Stimulated activated CD8-positive, alpha-beta memory T cell treated with anti-CD3 and anti-CD28 coated beads, Interleukin-4, amount 100 ng/mL, for 48 hours (primary cell): ENCODE measurements at places on chromosomes 6 and 20.

DNA sequence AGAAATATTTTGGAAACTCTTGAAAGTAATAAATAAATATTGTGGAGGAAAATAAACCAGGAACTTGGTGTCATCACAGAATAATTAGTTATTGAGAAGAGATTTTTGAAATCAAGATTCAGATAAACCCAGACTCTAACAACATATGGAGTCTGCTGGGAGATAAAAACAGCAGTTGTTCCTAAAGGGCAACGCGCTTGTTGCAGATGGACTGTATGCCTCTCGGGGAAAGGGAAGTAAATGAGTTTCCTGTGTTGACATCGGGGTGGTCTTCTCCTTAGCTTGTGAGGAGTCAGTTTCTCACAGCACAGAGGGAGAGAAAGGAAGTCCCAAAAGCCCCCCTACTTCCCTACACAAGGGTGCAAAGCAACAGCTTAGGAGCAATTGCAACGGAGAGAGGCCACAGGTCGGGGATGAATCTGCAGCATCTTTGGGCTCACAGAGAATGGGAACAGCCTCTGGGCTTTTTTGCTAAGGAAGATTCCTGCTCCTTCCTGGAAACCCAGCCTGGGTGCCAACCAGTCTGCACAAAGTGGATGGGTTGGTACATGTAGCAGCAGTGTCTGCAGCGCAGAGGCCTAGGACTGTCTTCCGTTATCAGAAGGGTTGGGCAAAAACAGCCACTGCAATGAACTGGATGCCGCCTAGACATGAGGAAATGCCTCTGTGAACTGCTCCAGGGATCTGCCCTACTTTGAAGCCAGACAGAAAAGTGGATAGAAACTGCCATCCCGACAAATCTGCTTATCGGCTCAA lies 603.0 kb upstream of the NRSN1 start:
- no peak for DNase-seq

DNA sequence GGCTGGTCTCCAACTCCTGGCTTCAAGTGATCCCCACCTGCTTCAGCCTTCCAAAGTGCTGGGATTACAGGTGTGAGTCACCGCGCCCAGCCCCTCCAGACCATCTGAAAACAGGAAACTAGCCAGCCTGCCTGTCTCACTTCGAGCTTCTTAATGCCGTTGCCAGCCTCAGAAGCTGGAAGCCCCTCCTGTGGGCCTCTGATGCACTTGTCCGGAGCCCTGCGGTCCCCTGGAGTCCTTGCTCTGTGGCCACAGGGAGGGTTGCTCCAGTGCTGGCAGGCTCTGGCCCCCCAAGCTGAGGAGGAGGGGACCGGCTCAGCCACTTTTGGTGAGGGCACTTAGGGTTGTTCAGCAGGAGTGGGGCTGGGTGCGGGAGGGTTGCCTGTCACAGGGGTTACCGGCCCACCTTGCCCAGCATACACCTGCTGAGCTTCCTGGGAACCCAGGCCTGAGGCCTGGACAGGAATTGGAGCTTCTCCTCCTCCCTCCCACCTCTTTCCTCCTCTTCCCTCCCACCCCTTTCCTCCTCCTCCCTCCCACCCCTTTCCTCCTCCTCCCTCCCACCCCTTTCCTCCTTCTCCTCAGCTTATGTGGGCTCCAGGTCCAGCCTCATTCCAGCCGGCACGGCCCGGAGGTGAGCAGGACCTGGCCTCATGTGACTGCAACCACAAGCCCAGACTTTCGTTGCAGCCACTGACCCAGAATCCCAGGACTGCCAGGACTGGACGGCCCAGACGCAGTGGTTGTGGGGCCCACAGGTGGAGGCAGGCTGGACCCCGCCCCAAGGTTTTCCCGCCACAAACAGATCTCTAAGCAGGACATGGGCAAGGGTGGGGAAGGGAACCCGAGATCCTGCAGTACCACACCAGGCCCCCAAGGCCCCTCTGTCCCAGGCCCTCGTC lies 9.4 kb upstream of the BIRC7 start:
- no peak for DNase-seq

GRCh38 chr6:89215391-89215790 lies 1.8 kb downstream of the GABRR1 start:
- DNase-seq: no peak

- no peak for DNase-seq
These were observed 147.0 kb downstream of the CDH26 start for GRCh38 chr20:60104993-60105803.

- DNase-seq: no peak
These were observed 77.6 kb downstream of the TRERF1 start for GRCh38 chr6:42374018-42374669.

- DNase-seq: no peak
These were observed 33.7 kb downstream of the PYGB start for GRCh38 chr20:25281541-25281991.

DNA sequence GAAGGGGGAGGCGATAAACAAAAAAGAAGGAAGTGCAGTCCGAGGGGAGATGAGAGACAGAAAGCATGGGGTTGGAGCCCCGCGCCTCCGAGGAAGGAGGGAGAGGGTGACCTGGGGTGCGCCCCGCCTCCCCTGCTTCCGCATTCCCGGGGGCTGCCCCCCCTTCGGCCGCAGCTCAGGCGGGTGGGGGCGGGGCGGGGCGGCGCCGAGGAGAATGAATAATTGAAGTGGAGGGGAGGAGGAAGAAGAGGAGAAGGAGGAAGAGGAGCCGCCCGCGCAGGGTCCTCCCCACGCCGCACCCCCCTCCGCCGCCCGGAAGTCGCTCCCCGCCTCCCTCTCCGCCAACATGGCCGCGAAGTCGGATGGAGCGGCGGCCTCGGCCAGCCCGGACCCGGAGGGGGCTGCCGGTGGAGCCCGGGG lies at the start of gene XKR7:
Gene XKR7, plus strand, starts transcription at position 322 of the 420 bp plus-strand sequence. Its CDS starts 25 bp downstream, at position 347.
- peak; percentile 32 for DNase-seq

DNA sequence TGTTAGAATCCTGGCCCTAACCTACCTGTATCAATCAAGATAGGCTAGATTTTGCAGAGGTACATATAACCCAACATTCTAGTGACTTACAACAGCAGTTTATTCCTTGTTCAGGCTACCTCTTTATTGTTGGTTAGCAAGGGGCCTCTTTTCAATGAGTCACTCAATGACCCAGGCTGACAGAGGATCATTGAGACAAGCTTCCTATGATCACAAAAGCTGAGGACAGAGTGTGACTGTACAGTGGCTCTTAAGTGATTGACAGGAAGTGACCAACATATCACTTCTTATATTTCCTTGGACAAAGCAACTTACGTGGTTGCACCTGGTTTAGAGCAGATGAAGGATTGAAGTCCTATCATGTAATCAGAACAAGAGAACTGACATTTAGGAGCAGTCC lies 740.9 kb downstream of the FRK start:
- no peak for DNase-seq

DNA sequence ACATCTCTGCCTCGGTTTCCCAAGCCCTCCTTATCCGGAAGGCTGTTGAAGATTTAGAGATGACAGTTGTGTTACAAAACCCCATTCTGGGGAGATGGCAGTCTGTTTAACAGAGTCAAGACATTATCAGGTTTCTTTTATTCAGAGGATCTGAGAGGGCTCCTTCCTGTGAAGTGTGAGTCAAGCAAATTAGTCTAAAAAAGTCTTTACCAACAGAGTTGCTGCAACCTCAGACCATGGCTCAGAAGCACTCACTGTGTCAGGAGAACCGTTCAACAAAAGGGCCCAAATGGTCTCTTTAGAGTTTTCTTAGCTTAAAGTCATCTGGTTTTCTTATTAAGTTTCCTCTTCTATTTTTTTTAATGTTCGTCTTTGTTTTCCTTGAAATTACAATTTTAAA lies 717.8 kb downstream of the EPM2A start:
- no peak for DNase-seq

- DNase-seq: no peak
These were observed 8.5 kb downstream of the GRIK2 start for GRCh38 chr6:101401792-101402621.

- no peak for DNase-seq
These were observed 7.2 kb upstream of the CTCFL start for GRCh38 chr20:57532104-57532503.

GRCh38 chr6:17469006-17469832 lies 75.8 kb downstream of the CAP2 start:
- no peak for DNase-seq

DNA sequence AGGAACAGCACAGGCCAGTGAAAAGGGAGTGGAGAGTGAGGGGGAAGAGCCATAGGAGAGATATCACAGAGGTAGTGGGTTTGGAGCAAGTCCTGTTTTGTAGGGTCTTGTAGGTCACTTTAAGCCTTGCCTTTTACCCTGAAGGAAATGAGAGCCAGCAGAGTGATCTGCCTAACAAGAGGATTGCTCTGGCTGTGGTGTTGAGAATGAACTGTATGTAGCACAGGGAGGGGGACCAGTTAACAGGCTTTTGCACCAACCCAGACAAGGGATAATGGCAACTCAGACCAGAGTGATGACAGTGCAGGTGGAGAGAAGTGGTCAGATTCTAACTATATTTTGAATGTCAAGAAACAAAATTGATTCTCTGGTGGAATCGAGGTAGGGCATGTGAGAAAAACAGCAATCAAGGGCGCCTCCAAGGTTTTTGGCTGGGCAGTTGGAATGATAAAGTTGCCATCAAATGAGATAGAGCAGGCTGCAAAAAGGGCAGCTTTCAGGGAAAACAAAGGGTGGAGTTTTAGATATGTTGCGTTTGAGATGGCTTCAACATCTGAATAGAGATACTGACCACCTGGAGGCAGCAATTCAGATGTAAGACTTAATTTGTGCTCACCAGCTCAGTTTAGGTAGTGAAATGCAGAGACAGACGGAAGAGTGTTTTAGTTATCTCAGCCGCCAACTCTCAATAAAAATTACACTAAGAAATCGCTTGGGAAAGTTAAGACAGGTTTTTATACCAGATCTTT lies 134.4 kb upstream of the BTBD3 start:
- DNase-seq: no peak

DNA sequence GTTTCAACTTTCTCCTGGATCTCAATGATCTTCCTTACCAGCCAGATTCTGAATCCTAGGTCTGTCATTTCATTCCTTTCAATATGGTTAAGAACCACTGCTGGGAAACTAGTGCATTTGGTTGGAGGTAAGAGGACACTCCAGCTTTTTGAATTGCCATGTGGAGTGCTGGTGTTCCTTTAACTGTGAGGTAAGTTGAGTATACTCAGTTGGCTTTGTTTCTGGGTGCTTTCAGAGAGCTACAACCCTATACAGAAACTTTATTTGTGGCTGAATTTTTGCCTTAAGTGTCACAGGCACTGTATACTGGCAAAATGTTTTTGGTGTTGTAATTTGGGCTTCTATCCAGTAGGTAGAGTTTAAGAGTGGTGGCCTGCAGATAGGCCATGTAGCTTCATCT lies 175.8 kb downstream of the TBC1D32 start:
- no peak for DNase-seq

DNA sequence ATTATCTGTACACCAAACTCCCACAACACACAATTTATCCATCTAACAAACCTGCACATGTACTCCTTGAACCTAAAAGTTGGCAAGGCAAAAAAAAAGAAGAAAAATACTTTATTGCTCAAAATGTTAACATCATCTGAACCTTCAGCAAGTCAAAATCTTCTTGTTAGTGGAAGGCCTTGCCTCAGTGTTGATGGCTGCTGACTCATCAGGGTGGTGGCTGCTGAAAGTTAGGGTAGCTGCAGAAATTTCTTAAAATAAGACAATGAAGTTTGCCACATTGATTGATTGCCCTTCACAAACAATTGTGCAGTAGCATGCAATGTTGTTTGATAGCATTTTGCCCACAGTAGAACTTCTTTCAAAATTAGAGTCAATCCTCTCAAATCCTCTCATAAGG lies 2.7 kb upstream of the WFDC11 start:
- no peak for DNase-seq

DNA sequence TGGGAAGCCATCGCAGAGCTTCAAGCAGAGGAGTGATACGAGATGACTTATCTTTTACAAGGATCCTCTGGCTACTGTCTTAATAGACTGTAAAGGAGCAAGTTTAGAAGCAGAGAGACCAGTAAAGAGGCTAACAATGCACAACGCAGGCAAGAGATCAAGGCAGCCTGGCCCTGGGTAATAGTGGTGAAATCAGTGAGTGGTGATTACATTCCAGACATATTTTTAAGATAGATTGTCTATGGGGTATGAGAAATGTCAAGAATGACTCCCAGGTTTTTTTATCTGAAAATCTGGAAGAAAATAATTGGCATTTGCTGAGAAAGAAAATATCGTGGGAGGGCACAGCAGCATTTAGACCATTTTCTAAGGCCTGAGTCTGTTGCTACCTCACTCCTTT lies 213.6 kb upstream of the HTR1E start:
- no peak for DNase-seq

GRCh38 chr6:111603685-111604084 lies 2.0 kb downstream of the TRAF3IP2 start:
- no peak for DNase-seq

DNA sequence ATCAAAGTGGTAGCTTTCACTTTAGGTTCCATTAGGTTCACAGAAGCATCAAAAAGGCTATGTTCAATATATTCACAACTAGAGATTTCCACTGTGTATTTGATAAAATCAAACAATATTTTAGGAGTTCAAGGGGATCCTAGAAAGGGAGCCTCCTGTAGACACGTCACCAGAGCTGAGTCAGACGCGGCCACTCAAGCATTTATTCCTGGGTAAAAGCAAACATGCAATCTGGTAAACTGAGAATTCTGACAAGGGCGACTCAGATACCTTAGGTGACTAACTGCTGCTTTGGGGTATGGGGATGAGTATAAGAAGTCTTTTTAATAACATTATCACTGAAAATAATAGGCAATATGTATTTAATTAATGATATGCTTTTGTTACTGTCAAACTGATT lies 118.7 kb upstream of the HMGN3 start:
- no peak for DNase-seq

- no peak for DNase-seq
These were observed 89.7 kb downstream of the PREP start for GRCh38 chr6:105313211-105313610.

GRCh38 chr6:126040826-126041225 lies 54.5 kb downstream of the TRMT11 start:
- no peak for DNase-seq

- DNase-seq: no peak
These were observed 10.2 kb upstream of the KIF16B start for GRCh38 chr20:16583474-16583873.

DNA sequence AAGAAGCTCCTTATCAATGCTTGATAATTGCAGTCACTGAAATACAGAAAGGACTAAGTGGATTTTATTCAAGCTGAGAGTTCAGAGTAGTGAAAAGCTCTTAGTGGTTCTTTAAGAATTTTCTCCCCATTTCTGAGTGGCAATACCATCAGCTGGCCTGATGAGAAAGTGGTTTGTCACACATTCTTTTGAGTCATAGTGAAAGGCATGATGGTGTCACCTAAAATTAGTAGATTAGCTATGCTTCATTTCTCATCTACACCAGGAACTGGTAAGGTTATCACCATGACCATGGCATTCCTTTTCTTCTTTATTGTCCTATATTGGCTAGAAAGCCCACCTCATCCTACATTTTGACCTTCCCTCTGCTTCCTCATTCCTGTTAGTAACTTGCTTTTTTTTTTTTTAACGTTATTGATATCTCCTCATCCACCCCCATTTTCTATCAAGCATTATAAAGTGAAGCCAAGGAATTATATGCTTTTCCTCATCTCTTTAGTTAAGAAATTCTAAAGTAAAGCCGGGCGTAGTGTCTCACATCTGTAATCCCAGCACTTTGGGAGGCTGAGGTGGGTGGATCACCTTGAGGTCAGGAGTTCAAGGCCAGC lies 67.4 kb upstream of the LOC128125822 start:
- DNase-seq: no peak

- DNase-seq: no peak
These were observed 141.0 kb downstream of the TBXT start for GRCh38 chr6:166026586-166027126.
